ENCODE measurements at places on chromosomes 5 and 9. TPM values are rescaled to one million over a fixed set of nuclear protein-coding genes. Genes with fewer than 3 reads are reported as not detected.
A peak's percentile ranks its signal among the peaks of the same experiment; 100 is the strongest.

- DNase-seq: no peak
Measured at GRCh38 chr5:164317676-164318075, 812.3 kb downstream of the MAT2B start.

GRCh38 chr5:16140417-16140816 is 39.2 kb downstream of the MARCHF11 start:
- no peak for DNase-seq

DNA sequence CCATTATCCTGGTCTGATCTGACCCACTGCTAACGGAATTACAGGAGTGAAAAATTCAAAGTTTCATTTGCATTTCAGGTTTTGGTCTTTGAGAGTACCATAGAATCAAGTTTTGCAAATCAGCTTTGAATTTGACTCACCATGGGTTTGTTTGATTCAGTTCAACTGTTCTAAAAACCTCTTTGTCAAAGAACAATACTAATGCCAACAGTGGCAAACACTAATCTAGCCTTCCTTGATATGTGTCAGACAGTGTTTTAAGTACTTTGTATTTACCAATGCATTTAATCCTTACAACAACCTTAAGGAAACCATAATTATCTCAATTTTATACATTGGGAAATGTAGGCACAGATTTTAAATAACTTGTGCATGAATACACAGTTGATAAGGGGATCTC is 10.1 kb upstream of the FSD1L start:
- no peak for DNase-seq

DNA sequence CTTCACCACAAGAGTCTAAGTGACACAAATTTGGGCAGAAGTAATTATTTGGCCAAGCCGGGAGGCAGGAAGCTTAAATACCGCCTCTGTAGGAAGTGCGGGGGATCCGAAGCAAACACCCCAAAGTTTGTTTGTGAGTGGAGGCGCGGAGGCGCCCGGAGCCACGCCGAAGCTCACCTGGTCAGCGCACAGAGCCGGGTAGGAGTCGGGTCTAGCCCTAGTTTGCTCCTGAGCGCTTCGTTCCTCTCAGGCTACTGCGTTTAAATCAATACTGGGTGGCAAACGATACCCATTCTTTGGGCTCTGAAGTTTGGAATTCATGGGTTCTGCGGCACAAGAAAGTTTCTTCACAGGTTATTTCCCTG is 855 bp downstream of the MCC start:
- no peak for DNase-seq

- DNase-seq: no peak
Measured at GRCh38 chr5:139473105-139473504, 2.3 kb downstream of the SMIM33 start.

- peak; percentile 36 for DNase-seq
Measured at GRCh38 chr9:20242510-20243189, 379.6 kb downstream of the MLLT3 start.

GRCh38 chr5:127373858-127374491 is 83.4 kb downstream of the MEGF10 start:
- no peak for DNase-seq

DNA sequence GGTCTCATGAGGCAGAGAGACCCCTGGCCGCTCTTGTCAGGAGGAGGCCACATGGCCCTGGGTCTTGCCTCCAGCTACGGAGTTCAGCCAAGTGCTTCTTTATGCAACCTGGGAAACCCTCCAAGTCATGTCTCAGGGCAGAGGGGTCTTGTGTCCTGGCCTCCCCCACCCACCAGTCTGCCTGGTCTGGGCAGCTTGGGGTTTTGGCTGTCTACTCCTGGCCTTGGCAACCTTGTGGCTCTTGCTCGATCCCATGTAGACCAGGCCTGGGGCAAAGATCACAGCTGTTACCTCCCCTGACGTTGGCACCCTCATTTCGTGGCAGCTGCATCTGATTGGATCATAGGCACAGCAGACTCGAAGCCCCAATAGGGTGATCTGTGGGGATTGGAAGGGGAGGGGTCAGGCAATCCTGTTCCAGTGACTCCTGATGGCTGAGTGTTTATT is 28.4 kb downstream of the JADE2 start:
- DNase-seq: no peak

GRCh38 chr5:56314529-56314928 is 81.4 kb upstream of the ANKRD55 start:
- no peak for DNase-seq

DNA sequence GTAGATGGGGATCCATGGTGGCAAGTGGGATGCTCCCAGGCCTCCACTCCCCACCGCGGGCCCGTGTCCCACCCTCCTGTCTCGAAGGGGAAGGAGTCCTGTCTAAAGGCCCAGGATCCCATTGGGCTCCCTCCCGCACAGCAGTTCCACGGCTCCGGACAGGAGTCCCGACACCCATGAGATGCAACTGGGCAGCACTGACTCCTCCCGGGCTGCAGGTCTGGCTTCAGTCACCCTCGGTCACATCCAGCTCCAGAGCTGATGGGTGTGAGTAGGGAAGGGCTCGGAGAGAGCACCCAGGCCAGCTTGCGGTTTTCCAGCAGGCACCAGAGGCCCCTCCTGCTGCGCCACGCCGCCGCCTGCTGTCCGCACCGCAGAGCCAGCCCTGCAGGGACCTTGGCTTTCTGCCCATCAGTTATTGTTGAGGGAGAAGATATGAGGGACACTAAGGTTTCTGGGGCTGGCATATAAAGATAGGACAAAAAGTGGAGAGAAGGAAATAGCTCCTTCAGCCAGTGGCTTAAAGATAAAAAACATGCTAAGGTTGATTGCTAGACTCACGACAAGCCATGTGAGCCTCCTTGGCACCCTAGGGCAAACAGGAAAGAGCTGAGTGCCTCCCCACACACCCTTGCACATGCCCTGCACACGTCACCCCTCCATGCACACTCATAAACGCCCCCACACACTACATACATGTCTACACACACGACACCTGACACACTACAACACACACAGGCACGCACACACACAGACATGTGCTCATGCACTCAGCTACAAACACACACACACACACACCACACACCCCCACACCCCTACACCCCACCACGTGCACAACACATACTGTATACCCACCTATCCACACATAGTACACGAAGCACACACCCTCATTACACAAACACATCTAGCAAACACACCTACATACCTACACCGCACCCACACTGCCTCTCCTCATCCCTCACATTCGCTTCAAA is 79.0 kb downstream of the AK8 start:
- no peak for DNase-seq

DNA sequence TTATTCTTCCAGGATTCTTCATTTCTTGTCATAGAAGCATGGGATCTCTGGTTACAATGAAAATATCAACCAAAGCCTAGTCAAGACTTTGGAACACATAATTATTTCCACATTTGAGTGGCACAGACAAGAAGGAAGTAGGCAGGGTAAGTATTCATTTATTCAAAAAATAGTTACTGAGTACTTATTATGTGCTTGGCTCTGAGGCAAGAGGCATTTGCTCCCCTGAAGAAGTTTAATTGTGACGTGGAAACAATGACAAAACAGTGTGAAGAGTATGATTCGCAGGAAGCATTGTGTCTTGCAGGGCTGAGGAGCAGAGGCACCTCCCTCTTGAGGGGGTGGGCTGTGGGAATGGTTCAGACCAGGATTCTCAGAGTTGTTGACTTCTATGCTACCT is 45.0 kb upstream of the TNFSF15 start:
- no peak for DNase-seq

DNA sequence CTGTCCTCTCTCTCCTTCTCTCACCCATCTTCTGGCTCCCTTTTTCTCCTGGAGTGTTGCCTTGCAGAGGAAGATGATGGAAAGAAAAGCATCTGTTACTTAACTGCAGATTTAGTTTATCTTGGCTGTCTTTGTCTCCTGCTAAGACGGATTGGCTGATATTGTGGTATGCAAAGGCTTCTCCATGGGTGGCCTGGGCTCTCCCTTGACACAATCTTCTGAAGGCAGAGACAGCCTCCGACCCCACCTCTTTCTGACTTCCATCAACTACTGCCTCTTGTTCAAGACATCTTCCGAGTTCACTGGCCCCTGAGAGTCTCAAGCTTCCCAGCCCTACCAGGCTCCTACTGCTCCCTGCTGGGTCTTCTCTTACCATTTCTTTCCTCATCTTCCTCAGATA is 403.7 kb downstream of the LRRC70 start:
- DNase-seq: no peak

- DNase-seq: peak; percentile 22
Measured at GRCh38 chr5:94524841-94525697, 93.3 kb downstream of the KIAA0825 start.

DNA sequence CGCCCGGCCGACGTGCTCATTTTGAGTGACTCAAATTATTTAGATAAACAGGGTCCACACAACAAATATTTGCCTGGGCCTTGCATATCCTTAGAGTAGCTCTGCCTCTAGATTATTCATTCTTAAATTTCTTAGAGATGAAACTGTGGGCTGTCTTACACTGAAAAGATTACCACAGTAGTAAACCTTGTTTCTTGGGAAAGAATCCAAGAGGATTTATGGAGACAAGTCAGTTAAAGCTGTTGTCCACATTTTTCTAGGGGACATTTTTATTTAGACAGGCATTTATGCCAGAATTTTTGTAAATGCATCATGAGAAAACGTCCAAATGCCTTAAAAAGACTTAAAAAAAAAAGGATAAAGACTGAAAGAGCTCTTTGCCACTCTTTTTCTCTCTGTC is 32.6 kb upstream of the RANBP3L start:
- no peak for DNase-seq

GRCh38 chr9:87711857-87712800 is 13.8 kb upstream of the CTSL start:
- DNase-seq: no peak

GRCh38 chr5:133754575-133755169 is 142.3 kb upstream of the FSTL4 start:
- DNase-seq: no peak

DNA sequence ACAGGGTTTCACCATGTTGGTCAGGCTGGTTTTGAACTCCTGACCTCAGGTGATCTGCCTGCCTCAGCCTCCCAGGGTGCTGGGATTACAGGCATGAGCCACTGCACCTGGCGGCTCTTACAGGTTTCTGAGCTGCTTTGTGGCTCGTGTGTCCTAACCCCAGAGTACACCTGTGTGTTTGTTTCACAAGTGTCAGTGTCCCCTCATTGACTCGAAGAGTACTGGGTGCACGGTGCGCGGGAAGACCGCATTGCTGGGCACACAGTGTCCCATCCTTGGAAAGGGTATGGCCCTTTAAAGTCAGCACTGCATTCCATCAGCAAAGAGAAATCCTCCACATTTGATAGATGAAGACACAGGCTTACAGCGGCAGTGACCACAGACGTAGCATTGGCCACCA is 23.8 kb downstream of the NDST1 start:
- no peak for DNase-seq

DNA sequence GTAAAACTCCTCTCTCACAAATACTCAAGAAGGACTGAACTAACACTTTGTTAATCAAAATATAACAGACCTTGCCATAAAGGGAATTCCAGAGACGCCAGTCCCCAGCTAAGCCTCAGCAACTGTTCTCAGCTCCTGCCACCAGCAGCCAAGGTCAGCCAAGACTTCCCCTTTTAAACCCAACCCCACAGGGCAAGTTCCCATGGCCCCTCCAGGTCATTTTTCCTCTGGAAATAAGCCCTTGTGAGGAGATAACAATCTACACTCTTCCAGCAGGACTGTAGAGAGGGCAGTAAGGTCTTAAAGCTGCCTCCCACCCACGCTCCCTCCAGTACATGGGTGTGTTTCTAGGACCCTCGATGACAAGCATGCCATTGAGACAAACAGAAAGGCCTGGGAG is 78.3 kb downstream of the DPYSL3 start:
- no peak for DNase-seq

DNA sequence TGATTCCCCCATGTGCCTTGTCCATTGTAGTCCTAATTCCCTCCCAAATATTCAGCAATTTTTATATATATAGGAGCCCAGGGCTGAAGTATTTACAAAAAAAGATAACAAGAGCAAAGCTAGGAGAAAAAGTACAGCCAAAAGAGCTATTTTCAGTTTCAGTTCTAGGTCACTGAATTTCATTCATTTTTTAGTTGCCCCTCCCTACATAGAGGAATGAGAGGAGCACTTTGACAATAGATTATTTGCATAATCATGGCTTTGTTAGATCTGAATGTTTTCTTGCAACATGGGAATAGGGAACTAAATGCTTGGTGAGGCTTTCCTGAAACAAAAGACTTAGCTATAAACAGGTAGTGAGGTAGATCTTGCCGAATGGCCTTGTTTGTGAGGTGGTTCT is 15.3 kb upstream of the F2RL2 start:
- DNase-seq: no peak

GRCh38 chr9:69204326-69204725 is 30.2 kb downstream of the TJP2 start:
- no peak for DNase-seq

Gene FGF1
- 0.08 TPM for total RNA-seq

Gene IL33
- not detected for total RNA-seq

Gene MLANA
- total RNA-seq: not detected

Gene SLC2A6
- 4.6 TPM for total RNA-seq

Gene SCGB3A2
- total RNA-seq: not detected

Gene ZDHHC11B
- not detected for total RNA-seq

Gene MGAT1
- 106 TPM for total RNA-seq

Gene AGXT2
- total RNA-seq: not detected

Gene MORN5
- total RNA-seq: not detected

Gene FAM151B
- 0.32 TPM for total RNA-seq

Gene HACD4
- total RNA-seq: 2.7 TPM

Gene SOHLH1
- not detected for total RNA-seq

All from activated T-helper 1 cell treated with anti-CD3 and anti-CD28 coated beads, Interleukin-12 subunit alpha, Interleukin-12 subunit beta, Interleukin-2, Interleukin-4 antibody, amounts not matched to agents 30 ng/mL and 10 ng/mL and 1 ng/mL, durations not matched to agents 14 hours and 24 hours and 36 hours (primary cell).